Transverse colon (tissue), 4 donors: ENCODE measurements at places on chromosomes 7 and 10. TPM values are rescaled to one million over a fixed set of nuclear protein-coding genes. Genes with fewer than 3 reads are reported as not detected.

Gene COX19
- 8.6 TPM for total RNA-seq

Gene NUTM2E
- total RNA-seq = not detected

Gene GIMAP4
- 17.6 TPM for total RNA-seq

Gene FRMD4A
- total RNA-seq = 12.7 TPM

Gene TMEM139
- total RNA-seq = 56.5 TPM

Gene ZNF804B
- total RNA-seq = not detected

Gene SORCS1
- 2.2 TPM for total RNA-seq

Gene TMEM213
- total RNA-seq = not detected

Gene SPDYE5
- not detected for total RNA-seq

Gene CNPY1
- total RNA-seq = not detected

Gene ANKRD2
- total RNA-seq = not detected

Gene USP6NL
- 45.8 TPM for total RNA-seq

Gene THNSL1
- 0.60 TPM for total RNA-seq

Gene KCNMA1
- total RNA-seq = 170 TPM

Gene SNCG
- total RNA-seq = not detected

Gene PRKAR2B
- total RNA-seq = 17.0 TPM

Gene TYW1B
- total RNA-seq = 9.5 TPM
